ENCODE measurements at places on chromosomes 16 and 17.
A peak's percentile ranks its signal among the peaks of the same experiment; 100 is the strongest.

GRCh38 chr17:12415031-12415430 lies 250.7 kb upstream of the MYOCD start:
- DNase-seq, result no peak

DNA sequence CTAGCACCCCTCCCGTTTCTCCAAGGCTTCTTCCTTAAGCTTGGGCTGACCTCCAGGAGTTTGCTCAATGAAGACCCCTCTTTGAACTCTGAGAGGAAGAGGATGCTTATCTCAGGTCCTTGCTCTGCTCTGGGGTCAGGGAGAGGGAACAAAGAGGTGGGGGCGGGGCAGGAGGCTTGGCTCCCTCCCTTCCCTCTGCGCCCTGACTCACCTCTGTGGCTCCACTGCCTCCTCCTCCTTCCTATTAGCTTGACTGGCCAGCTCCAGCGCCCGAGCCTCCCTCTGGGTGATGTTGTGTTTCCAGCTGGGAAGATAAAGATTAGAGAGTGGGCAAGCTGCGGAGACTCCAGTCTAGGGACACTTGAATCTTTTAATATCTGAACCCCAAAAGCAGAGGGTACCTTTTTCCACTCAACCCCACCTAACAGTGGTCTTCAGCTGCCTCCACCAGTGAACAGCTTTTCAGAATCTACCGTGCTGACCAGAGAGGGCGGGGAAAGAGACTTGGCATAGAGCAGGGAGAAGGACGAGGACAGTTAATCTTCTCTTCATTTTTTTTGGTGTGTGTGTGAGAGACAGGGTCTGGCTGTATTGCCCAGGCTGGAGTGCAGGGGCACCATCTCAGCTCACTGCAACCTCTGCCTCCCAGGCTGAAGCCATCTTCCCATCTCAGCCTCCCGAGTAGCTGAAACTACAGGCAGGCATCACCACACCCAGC lies 6.7 kb downstream of the GIP start:
- DNase-seq, result no peak

DNA sequence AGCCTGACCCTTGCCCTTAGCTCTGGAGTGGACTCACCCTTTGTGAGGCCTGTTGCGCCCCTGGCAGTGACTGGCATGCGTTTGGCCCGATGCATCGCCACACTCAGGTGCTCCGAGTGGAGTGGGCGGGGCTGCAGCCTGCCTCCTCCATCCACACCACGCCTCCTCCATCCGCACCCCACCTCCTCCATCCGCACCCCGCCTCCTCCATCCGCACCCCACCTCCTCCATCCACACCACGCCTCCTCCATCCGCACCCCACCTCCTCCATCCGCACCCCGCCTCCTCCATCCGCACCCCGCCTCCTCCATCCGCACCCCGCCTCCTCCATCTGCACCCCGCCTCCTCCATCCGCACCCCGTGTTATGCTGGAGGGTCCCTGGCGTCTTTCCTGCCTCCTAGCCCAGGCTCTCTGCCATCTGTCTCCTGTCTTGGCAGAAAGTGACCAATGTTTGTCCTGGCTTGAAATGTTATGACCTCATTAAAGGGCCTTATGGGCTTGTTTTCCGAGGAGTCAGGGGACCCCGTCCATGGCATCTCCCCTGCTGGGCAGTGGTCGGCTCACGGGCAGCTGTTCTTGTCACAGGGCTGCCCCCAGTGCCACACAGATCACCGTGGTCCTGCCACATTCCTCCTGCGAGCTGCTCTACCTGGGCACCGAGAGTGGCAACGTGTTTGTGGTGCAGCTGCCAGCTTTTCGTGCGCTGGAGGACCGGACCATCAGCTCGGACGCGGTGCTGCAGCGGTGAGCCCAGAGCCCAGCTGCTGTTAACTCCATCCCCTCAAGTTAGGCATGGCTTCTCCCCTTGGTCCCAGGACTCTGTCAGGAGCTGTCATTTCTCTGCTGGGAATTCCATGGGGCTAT lies 28.7 kb upstream of the MYO15B start:
- DNase-seq, result no peak

- no peak for DNase-seq
Observed at GRCh38 chr17:61018938-61019337, 341.3 kb downstream of the BCAS3 start.

GRCh38 chr16:8963010-8963820 lies 491 bp downstream of the USP7 start:
- no peak for DNase-seq

DNA sequence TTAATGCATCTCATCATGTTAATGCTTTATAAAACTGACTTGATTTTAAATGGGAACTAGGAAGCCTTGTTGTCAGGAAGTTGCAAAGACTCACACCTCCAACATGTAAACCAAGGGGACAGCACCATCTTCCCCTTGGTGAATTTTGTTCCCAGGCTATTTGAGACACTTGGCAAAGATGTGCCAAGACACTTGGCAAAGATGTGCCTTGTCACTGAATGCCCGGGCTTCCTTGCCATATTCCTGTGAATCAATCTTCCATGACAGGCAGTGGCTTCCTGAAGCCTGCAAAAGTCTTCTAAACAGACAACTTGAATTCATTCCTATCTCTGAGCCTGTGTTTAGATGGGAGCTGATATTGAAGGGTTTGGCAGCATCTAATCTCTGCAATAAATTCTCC lies 465.4 kb upstream of the C16orf82 start:
- DNase-seq, result no peak

DNA sequence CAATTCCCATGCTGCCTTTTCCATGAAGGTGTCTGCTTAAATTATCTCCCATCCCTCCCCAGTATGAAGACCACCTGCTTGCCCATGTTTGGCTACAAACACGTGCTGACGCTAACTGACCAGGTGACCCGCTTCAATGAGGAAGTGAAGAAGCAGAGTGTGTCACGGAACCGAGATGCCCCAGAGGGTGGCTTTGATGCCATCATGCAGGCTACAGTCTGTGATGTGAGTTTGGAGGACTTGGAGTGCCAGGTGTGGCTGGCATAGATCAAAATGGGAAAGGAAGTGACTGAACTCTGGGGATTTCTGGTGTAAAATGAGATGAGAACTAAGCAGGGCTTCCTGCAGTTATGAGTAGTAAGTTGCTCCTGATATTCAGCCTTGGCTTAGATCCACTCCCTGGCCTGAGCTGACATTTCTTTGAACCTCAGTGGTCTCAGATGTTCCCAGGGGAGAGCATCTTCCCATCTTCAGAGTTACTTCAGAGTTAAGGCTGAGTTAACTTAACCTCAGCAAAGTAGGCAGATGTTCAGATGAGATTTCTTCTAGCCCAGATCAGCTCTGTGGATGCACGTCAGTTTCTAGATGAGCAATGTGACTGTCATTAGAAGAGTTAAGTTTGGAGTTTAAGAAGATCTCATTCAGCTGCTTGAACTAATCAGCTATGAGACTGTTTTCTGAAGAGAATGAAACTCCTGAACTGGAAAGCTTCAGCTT lies 32.7 kb downstream of the ITGB3 start:
- DNase-seq, result no peak

GRCh38 chr16:69926241-69926640 lies 24.9 kb upstream of the CLEC18A start:
- DNase-seq, result no peak

GRCh38 chr16:51034481-51035109 lies 116.5 kb downstream of the SALL1 start:
- no peak for DNase-seq

GRCh38 chr17:72778169-72779151 lies 314.0 kb downstream of the SLC39A11 start:
- DNase-seq, result no peak

DNA sequence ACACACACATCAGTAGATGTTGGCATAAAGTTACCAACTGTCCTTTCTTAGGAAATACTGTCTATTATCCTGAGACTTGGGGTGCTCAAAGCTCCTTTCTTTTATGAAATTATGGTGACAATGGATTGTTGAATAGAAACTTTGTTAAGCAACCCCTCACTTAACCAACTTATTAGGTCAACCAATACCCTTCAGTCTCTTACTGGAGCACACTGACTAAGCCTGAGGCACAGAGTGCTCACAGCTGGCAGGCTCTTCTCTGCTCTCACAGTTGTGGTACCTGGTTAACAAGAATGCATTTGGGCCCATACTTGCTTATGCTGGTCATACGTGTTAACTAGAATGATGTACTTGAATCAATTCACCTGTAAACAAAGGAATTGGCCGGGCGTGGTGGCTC lies 24.8 kb downstream of the CD300LF start:
- DNase-seq, result no peak

DNA sequence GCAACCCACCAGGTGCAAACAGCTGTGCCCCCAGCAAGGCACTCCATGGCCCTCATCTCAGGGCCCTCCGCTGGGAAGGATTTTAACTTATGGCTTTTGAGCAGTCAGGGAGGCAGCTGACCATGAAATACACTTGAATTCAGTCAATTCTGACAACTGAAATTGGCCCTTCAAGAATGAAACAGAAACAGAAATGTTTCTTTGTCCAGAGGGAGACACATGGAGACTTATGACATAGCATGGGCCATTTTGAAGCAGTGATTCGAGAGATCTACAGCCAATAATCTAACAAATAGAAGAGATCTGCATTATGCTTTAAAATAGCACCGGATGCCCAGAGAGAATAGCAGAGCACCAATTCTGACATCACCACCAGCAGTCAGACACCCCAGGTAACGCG lies 7.5 kb downstream of the CACNG1 start:
- DNase-seq, result no peak

DNA sequence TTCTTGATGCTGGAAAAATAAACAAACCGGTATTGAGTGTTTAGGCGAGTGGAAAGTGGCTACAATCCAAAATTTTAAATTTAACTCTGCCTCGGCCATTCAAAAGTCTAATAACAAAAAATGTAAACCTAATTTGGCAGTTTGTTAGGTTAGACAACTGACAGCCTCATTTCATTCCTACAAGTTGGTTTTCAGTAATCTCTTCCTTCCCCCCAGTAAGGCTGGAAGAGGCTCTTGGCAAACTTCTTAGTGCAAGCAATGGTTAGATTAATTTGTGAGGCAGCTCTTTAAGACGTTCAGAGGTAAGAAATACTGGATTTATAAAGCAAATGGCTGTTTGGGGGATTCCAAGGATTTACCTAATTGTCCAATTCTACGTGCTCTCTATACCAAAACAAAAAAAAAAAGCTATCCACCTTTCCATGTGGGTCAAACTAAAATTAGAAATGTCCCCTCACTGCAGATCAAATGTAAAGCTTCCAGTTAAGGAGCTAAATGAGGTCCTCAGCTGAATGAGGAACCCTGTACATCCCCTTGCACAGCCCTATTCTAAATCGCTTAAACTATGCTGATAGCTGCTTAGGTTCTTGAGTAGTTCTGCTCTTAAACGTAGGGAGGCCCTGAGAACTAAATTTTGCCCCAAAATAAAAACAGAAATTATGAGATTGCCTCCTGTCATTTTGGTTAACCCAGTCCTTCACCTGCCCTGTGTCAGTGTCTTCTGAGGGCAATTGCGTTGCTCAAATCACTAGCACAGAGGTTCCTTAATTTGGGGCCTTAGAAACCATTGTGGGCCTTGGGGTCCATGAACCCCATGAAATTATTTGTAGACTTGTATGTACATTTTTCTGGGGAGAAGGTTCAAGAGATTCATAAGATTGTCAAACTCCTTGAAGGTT lies 2.9 kb downstream of the HEXIM1 start:
- no peak for DNase-seq

DNA sequence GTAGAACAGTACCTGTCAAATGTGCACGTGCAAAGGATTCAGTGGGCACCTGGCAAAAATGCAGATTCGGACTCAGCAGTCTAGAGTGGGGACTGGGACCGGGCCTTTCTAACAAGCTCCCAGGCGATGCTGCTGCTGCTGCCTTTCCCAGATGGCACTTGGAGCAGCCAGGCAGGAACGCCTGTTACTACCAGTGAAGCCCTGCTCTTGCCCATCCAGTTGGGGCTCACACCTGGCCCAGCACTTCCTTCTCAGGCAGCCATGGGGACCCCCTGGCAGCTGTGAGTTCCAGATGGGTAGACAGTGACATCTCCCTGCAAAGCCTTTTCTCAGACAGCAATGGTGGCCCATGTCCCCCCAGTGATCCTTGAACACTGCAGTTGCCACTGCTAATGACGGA lies 30.4 kb downstream of the KDM8 start:
- DNase-seq, result no peak

DNA sequence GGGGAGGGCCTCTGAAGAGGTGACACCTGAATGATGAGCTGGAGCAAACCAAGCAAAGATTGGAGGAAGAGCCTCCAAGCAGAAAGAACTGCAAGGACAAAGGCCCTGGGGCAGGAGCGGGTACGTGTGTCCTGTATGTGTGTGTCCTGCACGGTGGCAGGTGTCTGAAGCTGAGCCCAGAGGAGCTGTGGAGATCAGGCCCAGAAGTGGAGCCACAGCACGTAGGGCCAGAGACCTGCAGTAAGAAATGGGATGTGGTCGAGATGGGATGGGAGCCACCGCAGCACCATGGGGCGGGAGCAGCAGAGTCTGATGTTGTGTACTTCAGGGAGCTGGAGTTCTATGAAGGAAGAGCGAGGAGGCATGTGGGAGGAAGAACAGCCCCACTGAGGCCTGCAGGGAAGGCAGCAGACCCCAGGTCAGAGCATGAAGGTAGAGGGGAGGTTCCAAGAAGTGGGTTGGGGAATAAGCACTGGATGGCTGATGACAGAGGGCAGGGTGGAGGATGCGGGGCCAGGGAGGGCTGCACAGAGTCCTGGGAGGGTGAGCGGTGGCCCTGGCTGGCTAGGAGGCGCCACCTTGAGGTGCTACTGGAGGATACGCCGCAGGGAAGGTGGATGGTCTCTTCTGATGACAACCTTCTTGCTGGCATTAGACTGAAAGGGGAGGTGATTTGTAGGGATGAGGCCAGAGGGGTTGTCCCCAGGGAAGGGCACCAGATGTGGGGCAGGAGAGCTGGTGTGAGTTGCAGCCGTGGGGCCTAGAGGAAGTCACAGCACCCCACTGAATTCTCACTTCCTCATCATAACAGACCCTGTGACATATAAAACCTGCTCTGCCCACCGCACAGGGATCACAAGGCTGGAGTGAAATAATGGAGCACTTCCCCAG lies 10.6 kb upstream of the CETP start:
- peak; percentile 77 for DNase-seq

GRCh38 chr16:50266337-50267091 lies at the start of gene ADCY7:
TSS of gene ADCY7 (plus strand) at chr16:50266551. CDS start at chr16:50288180, 21,629 bp downstream.
- DNase-seq, result peak; percentile 87

- no peak for DNase-seq
Observed at GRCh38 chr17:33085256-33085655, 93.6 kb downstream of the SPACA3 start.

GRCh38 chr16:10547708-10548107 lies 32.7 kb downstream of the EMP2 start:
- DNase-seq, result no peak

All from stimulated activated CD8-positive, alpha-beta memory T cell treated with anti-CD3 and anti-CD28 coated beads, Interleukin-4, amount 100 ng/mL, for 48 hours (primary cell).